DMS153 (cell line): ENCODE measurements at places on chromosomes 7 and 10.

GRCh38 chr7:66877577-66878300, 43.3 kb upstream of the TMEM248 start:
- no peak for DNase-seq

GRCh38 chr7:70763961-70764691, 367.8 kb upstream of the GALNT17 start:
- no peak for DNase-seq

- no peak for DNase-seq
Measured at GRCh38 chr7:106520962-106521514, 139.9 kb downstream of the CCDC71L start.

DNA sequence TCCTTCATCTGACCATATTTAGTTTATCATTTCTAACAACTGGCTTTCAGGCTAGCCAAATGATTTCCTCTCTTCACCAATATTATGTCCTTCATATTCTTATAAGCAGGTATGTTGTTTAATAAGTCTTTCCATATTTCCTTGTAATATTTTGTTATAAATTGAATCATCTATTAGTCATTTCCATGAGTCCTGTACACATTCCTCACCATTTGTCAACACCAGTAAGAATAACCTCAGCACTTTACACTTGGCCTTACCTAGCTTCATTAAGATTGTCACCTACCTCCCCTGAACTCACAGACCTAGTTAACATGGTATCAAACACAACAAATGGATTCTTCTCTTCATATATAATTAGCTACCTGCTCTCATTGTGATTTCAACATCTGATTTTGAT, 282.3 kb downstream of the SEMA3D start:
- no peak for DNase-seq

- DNase-seq = peak; percentile 78
Measured at GRCh38 chr7:115122388-115122787, 200.5 kb downstream of the MDFIC start.

GRCh38 chr7:46739518-46740234, 818.6 kb upstream of the IGFBP3 start:
- no peak for DNase-seq

DNA sequence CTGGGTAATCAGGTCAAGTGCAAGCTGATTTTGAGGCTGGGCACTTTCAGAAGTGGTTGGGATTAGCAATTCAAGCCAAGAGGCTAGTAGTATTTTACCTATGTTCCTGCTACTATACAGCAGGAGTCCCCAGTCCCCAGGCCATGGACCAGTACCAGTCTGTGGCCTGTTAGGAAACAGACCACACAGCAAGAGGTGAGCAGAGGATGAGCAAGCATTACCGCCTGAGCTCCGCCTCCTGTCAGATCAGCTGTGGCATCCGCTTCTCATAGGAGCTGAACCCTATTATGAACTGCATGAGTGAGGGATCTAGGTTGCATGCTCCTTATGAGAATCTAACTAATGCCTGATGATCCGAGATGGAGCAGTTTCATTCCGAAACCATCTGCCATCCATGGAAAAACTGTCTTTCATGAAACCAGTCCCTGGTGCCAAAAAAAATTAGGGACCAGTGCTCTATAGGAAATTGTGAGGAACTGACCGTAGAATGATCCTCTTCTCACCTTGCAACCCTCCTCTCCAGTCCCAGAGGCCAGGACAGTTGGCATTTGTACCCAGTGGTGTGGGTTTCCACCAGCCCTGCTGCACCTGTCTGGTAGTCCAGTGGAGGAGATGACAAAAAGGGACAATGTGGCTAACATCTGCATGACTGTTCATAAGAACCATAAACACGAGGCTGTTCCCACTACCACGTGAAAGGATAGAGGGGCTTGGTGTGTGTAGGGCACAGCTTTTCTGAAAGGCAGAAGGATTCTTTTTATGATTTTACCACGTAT, 172.5 kb downstream of the KIAA1217 start:
- no peak for DNase-seq

GRCh38 chr7:90503367-90503766, 33.9 kb downstream of the PTTG1IP2 start:
- DNase-seq = no peak
